HT-29 (cell line): ENCODE measurements at places on chromosomes 4 and X. TPM values are rescaled to one million over a fixed set of nuclear protein-coding genes. Genes with fewer than 3 reads are reported as not detected.

GRCh38 chrX:632366-633042 lies 1.9 kb downstream of the SHOX start:
- DNase-seq, result no peak

- DNase-seq, result no peak
These were observed 2.9 kb upstream of the NHS start for GRCh38 chrX:17372052-17372451.

PF4V1 gene
- not detected in 2 replicates for total RNA-seq

GRCh38 chr4:129515356-129515755 lies 419.4 kb downstream of the C4orf33 start:
- DNase-seq, result no peak
